AG08395 (cell line): ENCODE measurements at places on chromosomes 4 and X.

GRCh38 chrX:48590203-48591103, 6.8 kb upstream of the WDR13 start:
- no peak for DNase-seq

DNA sequence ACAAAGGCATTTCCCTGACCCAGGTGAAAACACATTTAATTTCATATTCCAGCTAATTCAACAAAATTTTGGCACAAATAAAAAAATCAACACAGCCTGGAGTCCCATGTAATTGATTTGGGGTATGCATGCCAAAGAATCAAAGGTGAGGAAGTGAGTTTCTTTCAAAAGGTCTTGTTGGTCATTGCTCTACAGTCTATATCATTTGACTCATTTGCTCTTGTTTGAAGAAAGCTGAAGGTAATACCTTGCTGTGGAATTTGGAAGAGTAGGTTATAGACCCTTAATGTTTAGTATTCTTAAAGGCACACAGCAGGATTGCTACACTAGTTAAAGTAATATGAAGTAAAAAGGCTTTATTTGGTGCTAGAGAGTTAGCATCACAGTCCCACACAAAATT, 25.4 kb downstream of the COL4A6 start:
- no peak for DNase-seq

DNA sequence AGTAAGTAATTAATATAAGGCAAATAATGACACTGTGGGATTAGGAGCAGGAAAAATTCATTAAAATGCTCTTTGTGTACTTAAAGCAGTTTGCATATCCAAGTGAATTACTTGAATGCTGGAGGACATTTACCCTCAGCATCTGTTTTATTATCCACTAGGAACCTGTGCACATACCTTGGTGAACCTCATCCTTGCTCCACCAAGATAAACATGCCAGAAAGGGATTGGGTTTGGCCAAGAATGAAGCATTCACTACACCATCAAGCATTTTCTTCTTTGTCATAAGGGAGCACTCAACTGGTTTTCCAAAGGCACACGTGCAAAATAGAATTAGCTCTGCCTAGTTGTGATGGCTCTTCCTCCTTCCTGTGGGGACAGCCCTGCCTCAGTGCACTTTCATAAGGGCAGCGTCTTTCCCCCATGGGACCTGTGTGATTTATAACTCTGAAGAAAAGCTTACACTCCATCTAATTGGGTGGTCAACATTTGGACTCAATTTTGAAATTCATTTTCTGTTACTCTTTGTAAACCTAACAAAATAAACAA, 291.7 kb downstream of the USP46 start:
- no peak for DNase-seq

- DNase-seq = no peak
Observed at GRCh38 chrX:18707426-18708049, at the start of gene PPEF1. TSS of gene PPEF1 (plus strand) at chrX:18707645. CDS start at chrX:18707781, 136 bp downstream.

- DNase-seq = no peak
Observed at GRCh38 chrX:31272472-31272775, 200.6 kb upstream of the FTHL17 start.

GRCh38 chrX:153902385-153902784, 2.1 kb upstream of the AVPR2 start:
- no peak for DNase-seq

GRCh38 chrX:47200385-47201150, 6.9 kb downstream of the UBA1 start:
- DNase-seq = peak; percentile 72

DNA sequence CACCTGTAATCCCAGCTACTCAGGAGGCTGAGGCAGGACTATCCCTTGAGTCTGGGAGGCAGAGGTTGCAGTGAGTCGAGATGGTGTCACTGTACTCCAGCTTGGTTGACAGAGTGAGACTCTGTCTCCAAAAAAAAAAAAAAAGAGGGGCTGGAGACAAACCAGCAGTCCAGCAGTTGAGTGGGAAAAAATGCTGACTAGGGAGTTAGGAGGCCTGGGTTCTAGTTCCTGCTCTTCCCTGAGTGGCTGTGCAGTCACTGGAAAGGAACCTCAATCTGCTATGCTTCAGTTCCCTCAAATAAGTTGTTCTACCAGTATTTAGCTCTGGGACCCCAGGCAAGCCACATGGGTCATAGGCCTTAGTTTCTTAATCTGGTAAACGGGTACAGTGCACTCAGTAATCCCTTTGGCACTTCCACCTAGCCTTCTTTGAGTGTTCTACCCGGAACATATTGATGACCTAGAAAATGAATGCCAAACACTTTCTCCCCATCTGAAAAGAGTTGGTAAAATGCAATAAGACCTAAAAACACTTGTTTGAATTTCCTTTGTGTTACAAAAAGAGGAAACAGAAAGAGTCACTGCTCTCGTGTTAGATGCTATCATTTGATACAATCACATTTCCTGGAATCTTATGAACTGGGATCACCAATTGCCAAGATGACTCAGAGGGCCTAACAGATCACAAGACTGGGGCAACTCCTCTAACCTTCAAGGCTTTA, 99.3 kb upstream of the EGFL6 start:
- DNase-seq = peak; percentile 67

DNA sequence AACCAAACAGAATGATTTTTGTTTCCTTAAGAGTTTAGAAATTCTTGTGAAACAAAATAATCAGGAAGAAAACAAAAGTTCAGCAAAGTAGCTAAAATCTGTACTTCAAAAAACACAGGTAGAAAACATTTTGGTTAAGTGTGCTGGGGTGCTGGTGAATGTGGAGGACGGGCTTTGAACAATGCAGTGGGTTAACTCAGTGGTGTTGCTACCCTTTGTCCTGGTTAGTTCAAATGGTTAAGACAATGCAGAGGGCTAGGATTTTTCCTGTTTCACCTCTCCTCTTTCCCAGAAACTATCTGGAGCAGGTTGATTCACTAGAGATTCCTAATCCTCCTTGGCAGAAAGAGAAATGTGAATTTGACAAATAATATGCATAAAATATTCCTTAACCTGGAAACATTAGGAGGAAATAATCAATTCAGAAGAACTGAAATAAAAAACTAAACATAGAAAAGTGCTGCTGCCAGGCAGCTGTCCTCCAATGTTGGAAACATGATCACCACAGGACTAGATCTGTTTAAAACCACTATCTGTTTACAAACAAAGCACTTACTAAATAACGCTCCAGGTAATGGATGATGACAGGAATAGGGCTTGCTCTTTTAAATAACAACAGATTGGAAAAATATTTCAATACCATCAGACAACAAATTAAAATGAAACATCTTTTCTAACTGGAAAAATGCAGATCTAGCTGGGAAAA, 148.9 kb downstream of the MAML3 start:
- no peak for DNase-seq

GRCh38 chrX:38860106-38861013, 59.1 kb downstream of the MID1IP1 start:
- DNase-seq = no peak

DNA sequence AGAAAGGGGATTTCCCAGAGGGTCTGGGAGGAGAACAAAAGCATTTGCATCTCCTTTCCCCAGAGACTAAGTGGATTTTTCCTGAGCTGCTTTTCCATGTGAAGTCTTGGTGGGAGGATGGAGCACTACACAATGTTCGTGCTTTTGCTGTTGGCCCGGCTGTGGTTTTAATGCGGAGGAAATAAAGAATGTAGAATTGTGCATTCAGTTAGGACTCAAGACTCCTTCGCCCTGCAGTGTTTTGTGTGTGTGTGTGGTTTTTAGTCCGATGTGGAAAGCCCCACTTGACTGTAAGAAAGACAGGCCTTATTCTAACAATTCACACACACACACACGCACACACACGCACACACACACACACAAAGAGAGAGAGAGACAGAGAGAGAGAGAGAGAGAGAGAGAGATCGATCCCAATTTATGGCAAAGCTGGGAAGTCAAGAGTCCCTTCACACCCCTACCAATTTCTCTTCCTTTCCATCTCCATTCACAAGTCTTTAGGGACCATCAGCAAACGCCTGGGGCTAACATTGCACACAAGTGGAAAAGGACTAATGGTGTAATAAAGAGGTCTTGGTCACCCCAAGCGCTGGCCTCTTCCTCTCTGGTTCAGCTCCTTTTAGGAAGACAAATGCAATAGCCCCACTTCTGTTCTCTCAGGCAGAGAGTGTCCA, 44.2 kb downstream of the CLDN34 start:
- no peak for DNase-seq

DNA sequence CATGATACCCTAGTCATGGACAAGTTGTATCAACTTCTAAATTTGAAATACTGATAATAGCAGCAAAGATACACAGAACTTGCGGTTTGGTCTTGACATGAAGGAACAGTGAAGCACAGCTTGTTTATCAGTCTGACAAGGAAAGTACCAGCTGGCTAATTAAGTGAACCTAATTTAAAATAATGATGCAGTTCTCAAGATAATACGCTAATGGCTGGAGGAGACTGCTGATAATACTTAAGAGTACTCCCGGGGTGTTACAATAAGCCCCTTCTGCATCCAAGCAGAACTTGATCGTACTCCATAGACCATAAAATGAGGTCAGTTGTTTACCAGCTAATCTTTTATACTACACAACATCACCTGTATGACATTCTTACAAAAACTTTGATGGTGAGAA, 697.5 kb downstream of the FSTL5 start:
- no peak for DNase-seq

DNA sequence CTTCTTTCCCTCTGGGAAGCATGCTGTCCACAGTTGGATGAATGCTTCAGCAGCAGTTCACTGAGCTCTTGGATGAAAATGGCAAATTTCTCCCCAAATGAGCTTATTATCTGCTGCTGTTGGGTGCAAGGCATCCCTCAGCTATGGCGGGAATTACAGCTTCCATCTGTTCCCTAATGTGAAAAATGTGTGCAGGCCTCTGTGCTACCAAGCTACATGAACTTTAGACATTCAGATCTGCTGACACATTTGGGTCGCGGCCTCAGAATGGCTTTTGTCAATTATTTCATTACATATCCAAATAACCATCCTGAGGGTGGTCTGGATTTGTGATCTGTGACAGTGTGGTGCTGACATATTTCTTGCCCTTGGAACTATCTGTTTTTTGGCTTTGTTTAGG, 119.5 kb upstream of the SCML1 start:
- DNase-seq = no peak

DNA sequence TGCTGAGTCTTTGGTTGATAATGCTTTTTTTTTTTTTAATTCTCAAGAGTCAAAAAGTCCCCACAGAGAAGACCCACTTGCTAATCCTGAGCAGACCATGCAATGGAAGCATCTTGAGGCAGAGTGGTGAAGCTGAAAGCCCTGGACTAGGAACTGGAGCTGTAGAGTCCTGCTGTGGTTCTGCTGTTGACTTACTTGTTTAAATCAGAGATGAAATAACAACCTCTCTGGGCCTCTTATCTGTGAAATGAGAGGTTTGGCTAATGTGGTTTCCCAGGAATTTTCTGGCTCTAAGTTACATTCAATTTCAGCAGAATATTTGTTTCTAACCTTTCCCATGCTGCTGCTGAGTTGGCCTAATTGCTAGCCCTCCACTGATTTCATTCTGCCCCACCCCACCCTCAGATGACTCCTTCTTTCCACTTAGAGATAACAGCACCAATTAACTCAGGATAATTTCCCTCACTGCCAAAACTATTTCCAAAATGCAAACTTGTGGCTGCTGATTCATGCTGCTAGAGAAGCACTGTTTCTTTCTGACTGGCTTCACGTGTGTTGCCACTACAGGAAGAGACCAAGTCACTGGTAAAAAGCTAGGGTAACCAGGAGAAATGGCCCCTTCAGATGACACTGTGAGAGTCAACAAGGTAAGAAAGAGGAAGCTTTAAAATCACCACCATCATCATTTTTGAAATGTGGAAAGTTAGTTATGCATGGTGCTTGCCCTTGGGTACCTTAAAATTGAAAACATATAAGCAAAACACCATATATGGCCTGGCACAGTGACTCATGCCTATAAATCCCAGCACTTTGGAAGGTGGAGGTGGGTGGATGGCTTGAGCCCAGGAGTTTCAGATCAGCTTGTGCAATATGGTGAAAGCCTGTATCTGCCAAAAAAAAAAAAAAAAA, 326.4 kb downstream of the DCHS2 start:
- peak; percentile 93 for DNase-seq

DNA sequence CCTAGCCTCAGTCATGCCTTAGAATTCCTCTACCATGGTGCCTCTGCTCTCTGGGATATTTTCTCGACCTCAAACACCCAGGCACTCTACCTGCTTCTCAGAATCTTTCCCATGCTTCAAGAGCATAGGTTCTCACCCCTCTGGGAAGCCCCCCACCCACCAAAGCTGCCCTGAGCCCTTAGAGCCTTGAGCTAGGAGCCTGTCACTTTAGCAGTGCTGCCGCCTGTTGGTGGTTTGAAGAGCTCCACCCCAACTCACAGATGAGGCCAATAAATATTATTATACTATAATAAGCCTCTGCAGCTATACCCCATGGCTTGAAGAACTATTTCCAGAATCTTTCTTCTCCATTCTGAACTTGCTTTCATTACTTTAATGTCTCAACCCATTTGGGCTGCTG, 109.7 kb downstream of the RTL5 start:
- DNase-seq = no peak

DNA sequence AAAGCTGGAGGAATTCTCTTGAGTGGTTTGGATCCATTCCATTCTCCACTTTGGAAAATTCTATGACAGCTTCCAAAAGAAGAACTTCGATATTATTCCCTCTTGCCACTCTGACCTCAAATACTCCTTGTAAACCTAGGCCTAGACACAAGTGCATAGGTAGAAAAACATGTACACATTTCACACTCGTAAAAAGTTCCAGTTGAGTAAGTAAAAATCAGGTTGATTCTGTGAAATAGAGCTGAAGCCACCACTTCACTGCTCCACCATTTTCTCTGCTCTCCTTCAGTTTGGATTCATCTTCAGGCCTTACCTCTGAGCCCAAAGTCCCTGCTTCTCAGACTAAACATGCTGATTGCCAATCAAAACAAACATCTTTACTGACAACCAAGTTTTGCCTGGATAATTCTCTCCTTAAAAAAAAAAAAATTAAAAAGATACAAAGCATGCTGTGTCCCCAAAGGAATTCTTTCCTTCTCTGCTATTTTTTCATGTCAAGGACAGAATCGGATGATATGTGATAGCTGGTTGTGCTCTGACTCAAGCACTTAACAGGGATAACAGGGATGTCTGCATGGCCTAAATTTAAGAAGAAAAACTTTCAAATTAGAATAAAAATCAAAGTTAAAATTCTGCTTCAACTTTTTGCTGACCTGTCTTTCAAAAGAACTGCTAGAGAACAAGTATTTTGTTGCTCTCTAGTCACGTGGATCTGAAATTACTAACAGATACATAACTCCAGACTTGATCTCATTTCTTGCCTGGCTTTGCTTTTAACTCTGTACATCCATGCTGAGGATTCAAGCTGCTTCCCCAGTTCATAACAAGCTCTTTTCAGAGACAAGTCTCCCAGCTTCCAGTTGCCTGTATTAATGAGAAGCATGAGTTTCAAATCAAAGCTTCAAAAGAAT, 420.9 kb upstream of the INTU start:
- no peak for DNase-seq

- no peak for DNase-seq
Observed at GRCh38 chr4:20612313-20612712, 87.9 kb upstream of the PACRGL start.

DNA sequence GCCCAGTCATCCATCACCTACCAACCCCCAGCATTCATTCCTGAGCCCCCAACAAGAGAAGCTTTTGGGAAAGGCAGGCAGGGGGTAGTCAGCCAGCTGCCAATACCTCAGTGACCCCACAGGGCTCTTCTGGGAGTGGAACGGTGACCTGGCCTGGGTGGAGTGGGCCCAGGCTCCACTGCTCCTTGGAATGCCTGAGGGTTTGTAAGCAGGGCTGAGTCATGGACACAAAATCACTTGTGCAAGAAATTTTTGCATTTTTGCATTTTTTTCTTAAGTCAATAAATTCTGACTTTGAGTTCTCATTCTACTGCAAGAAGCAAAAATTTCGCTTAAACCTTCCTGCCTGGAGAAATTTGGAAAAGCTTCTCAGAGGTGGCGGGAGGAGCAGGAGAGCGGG, 18.5 kb downstream of the SORCS2 start:
- peak; percentile 87 for DNase-seq
